ENCODE measurements at places on chromosomes 16 and 17.

- DNase-seq = peak; percentile 59
These were observed 24.8 kb upstream of the MAP3K14 start for GRCh38 chr17:45341533-45342158.

DNA sequence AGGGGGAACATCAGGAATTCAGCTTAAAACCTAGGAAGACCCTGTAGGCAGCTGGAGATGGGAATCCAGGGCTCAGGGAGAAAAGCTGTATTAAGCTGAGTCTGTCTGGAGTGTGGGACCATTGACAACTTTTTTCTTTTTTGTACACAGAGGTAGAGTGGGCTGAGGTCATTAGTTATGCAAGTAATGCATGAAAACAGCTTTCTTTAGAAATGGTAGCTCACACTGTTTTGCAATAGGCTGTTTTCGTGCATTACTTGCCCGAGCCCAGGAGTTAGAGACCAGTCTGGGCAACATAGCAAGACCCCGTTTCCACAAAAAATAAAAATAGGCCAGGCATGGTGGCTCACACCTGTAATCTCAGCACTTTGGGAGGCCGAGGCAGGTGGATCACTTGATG lies 46.5 kb downstream of the KATNIP start:
- DNase-seq = no peak

DNA sequence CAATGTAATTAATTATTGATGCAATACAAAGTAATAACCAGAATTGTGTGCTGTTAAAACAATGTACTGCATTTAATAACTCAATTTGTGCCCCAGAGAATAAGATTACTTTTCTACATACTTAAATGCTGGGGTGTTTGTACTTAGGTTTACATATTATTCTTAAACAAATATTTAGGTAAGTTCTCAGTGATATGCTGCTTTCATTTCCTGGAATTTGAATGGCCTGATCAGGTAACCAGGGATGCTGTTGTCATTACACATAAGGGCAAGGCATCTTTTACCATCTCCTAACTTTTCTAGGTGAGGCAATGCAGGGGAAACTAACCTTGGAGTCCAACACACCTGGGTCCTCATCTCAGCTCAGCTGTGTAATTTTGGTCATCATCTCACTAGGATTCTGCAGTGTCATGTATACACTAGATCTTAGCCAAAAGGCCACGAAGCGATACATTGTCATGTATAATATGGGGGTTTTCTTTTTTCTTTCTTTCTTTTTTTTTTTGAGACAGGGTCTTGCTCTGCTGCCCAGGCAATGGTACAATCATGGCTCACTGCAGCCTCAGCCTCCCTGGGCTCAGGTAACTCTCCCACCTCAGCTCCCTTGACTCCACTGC lies 45.2 kb downstream of the MYO1D start:
- no peak for DNase-seq

DNA sequence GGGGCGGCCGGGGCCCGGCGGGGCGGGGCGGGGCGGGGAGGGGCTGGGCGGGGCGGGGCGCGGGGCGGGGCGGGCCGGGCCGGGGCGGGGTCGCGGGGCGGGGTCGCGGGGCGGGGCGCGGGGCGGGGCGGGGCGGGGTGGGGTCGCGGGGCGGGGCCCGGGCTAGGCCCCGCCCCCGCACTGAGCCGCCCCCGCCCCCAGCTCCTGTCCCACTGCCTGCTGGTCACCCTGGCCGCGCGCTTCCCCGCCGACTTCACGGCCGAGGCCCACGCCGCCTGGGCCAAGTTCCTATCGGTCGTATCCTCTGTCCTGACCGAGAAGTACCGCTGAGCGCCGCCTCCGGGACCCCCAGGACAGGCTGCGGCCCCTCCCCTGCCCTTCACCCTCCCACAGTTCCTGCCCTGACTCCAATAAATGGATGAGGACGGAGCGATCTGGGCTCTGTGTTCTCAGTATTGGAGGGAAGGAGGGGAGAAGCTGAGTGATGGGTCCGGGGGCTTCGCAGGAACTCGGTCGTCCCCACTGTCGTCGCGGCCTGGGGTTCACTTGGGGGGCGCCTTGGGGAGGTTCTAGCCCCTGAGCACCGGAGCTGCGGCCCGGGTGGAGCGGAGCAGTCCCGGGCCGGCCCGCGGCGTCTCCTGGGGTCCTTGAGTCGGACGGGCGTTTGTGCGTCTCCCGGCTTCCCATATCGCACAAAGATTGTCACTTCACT lies 795 bp upstream of the HBM start:
- no peak for DNase-seq

DNA sequence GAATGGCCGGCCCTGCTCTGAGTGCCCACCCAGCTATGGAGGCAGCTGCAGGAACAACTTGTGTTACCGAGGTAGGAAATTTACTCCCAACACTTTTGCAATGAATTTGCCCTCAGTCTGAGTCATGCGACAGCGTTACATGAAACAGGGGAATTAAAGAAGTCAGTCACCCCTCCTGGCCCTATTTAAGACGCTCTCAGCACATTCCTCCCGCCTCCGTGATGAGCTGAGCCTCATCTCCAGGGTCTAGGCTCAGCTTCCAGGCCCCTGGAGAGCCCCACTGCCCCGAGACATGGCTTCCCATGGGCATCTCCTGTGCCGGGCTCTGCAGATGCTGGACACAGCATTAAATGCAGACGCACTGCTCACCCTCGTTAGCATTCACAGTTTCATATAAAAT lies 35.0 kb downstream of the CRISPLD2 start:
- no peak for DNase-seq

GRCh38 chr17:49333804-49334203 lies 28.2 kb downstream of the ZNF652 start:
- no peak for DNase-seq

Measured in SW480 (cell line).